AG04450 (cell line): ENCODE measurements at places on chromosomes 7 and 10. TPM values are rescaled to one million over a fixed set of nuclear protein-coding genes. Genes with fewer than 3 reads are reported as not detected.

DNA sequence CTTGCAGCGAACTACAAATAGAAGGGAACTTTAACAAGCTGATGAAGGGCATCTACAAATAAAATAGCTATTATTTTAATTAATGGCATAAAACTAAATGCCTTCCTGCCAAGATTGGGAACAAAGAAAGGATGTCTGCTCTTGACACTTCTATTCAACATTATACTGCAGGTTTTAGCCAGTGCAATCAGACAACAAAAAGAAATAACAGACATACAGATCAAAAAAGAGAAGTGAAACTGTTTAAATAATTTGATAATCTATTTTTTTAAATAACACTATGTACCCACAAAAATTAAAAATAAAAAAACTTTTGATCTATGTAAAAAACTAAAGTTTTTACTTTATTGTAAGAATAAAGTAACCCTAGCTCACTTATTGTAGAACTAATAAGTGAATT is 22.4 kb upstream of the TLL2 start:
- DNase-seq: no peak

- no peak for DNase-seq
These were observed 511.6 kb upstream of the IGFBP3 start for GRCh38 chr7:46432708-46433107.

- DNase-seq: no peak
These were observed 37.4 kb downstream of the LRRC72 start for GRCh38 chr7:16564023-16564380.

- DNase-seq: no peak
These were observed 191.7 kb upstream of the KLF6 start for GRCh38 chr10:3976718-3977117.

GRCh38 chr10:992871-993270 is 4.6 kb downstream of the GTPBP4 start:
- DNase-seq: no peak

GRCh38 chr10:114658175-114658574 is at the start of gene ABLIM1:
Gene ABLIM1 (minus strand): TSS chr10:114658275. CDS start chr10:114658200, 75 bp downstream.
- no peak for DNase-seq

- DNase-seq: no peak
These were observed 57.6 kb downstream of the MALSU1 start for GRCh38 chr7:23356726-23357125.

DNA sequence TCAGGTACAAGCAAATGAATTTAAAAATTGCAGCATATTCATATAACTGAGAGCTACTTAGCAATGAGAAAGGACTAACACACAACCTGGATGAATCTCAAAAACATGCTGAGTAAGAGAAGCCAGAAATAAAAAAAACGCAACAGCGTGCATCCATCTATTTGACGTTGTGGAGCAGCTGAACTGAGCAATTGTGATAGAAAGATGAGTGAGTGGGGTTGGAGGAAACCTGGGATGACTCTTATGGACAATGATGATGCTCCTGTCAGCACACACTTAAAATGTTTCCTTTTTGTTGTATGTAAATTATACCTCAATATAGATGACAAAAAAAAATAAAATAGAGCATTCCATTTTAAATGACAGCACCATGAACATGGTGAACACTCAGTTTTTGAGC is 36.0 kb upstream of the AKR1E2 start:
- DNase-seq: no peak

GRCh38 chr10:32005050-32005449 is 51.2 kb downstream of the KIF5B start:
- peak; percentile 10 for DNase-seq

- no peak for DNase-seq
These were observed at the start of gene KCNIP2 for GRCh38 chr10:101843032-101844021. Gene KCNIP2 (minus strand): TSS chr10:101843800. CDS start chr10:101843568, 232 bp downstream.

- no peak for DNase-seq
These were observed 210.2 kb downstream of the JAZF1 start for GRCh38 chr7:27970350-27970749.

GRCh38 chr10:58334817-58335305 is at the start of gene UBE2D1:
Gene UBE2D1 (plus strand): TSS chr10:58335006. CDS start chr10:58335202, 196 bp downstream.
- no peak for DNase-seq

DNA sequence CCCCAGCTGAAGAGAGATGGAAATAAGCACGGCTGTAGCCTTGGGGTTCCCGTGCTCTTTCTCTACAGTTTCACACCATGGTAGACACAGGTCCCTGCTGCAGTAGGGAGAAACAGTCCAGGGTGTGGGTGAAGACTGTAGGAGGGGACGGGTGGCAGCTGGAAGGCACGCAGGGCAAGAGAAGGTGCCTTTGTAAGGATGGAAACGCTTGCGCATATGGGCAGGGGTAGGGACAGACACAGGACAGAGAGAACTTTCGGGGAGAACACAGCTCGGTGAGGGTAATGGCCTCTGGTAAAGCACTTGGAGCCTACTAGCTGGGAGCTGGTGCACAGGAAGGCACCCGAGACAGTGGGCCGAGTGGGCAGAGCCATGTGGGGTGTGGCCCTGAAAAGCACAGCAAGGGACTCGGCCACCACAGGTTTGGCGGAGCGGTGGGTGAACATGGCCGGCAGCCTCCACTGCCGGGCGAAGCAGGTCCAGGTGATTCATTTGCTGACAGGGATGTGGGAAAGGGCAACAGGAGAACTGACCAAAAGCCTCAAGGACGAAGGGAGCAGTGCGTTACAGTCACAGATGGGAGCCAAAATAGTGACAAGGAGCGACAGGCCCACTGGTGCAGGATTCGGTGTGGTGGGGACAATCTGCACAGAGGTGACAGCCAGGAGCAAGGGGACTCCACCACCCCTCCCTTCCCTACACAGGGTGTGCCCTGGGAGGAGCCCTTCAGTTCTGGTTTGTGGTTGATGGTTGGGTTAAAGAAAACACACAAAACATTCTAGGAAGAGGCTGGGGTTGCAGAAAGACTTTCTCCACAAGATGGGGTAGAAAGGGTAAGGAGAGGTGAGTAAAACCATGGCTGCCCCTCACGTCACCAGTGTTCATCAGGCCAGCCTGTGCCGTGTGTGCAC is 97.1 kb downstream of the VOPP1 start:
- no peak for DNase-seq

DNA sequence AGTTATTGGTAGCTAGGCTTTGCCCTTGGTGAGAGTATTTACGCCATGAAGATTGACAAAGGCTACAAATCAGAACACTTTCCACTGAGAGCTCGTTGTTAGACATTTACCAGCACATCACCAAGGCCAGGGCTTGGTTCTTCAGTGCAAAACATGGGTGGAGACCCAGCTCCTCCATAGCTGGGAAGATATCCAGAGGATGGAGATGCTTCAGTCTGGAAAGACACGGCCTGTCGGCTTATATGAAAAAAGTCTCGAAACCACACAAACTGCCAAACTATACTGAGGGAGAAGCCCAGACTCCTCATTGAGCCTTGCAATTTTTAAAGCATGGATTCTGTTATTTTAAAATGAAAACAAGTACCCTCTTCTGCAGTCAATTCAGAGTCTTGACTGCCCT is 83.4 kb upstream of the ANLN start:
- no peak for DNase-seq

DNA sequence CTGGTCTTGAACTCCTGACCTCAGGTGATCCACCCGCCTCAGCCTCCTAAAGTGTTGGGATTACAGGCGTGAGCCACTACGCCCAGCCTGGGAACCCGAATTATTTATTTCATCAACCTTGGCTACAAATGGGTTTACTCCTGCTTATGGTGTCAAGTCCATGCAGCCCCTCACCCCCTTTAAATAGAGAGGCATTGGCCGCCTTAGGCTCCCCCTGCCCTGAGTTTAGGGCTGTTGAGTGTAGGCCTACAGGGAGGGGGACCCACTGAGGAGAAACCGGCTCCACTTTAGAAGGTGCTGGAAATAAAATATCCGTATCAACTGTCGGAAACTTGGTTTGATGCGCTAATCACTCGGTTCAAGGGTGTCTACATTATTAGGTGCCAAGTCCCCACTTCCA is 8.7 kb upstream of the SP8 start:
- no peak for DNase-seq

DNA sequence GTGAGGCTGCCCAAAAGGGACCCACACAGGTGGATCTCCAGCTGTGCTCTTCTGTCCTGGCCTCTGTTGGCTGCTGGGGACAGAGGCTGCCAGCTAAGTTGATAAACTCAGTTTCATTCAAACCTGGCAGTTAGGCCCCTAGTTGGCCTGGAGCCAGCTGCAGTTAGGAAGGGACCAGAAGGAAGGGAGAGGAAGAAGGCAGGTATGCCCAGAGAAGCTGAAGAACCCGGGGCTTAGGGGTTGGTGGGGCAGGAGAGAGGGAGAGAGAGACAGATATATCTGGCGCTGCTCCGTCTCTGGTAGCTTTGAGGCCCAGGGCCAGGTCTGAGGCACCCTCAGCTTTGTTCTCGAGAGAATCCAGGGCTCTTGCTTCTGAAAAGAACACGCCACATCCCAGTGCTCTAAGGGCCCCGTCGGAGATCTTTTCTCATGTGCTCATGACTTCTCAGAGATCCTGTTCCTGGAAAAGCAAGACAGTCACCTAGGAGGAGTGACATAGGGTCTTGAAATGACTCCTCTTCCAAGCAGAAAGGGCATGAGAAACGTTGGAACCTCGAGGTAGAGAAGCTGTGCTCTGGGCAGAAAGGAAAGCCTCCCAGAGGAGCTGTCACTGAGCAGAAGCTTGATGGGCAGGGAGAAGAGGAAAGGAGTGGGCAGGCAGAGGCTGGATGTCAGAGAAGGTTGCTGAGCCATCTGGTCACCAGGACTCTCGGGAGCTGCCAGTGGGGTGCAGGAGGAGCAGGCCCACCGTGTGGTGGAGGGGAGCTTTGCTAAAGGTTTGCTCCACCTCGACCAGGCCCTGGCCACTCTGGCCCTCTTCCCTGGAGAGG is 153.6 kb downstream of the ARHGAP21 start:
- no peak for DNase-seq

- no peak for DNase-seq
These were observed 131.0 kb upstream of the PDLIM1 start for GRCh38 chr10:95421782-95422181.

DNA sequence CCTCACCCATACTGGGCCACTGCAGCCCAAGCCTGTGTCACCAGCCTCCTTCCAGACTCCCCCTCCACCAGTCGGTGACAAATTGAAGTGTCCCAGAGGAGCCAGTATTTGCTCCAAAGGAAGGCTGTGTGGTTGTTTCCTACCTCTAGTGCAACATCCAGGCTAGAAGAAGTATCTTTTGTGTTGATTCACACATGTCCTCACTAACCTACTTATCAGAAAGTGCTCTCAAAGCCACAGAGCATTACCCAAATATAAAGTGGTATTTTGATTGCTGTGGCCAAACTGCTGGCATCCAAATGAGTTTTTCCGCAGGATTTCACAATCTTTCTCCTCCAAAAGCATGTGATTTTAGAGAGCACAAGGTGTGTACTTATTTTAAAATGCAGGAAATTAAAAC is 134.8 kb downstream of the CUL2 start:
- no peak for DNase-seq

DNA sequence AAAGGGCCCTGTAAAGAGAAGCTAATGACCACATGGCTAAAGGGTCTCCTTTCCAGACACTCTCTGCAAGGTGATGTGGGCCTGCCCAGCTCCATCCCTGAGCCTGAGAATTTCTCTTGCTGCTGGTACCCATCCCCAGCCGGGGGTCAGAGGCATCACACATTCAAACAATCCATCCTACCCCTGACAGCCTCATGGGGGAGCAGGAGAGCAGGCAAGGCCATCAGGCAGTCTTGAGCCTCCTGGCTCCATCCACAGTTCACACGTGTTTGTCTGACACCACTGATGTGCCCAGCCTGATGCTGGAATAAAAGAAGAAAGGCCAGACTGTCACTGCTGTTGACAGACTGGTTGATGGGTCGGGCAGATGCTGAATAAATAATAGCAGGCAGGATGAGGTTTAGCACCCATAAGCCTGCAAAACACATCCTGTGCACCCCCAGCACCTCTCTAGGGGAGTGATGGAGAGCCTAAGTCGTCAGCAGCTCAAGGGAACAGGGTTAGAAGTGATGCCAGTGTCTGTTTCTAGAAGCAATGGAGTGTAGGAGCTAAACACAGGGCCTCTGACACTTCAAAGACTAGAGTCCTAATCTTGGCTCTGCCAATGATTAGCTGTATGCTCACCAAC is 43.5 kb downstream of the TLL2 start:
- DNase-seq: no peak

DNA sequence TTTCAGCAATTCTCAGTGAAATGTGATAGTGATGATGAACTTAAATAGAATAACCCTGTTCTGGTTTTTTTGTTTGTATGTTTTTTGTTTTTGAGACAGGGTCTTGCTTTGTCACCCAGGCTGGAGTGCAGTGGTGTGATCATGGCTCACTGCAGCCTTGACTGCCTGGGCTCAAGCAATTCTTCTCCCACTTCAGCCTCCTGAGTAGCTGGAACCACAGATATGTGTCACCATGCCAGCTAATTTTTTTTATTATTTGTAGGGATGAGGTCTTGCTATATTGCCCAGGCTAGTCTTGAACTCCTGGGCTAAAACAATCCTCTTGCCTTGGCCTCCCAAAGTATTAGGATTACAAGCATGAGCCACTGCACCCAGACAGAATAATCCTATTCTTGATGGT is 14.3 kb upstream of the COL17A1 start:
- no peak for DNase-seq

GRCh38 chr7:76397409-76398183 is 11.9 kb downstream of the SSC4D start:
- no peak for DNase-seq

Gene TSPAN33
- 0.73 and 0.88 TPM in 2 replicates for polyA plus RNA-seq

Gene PON1
- polyA plus RNA-seq: not detected in 2 replicates

Gene OR13A1
- not detected in 2 replicates for polyA plus RNA-seq

Gene CYCS
- polyA plus RNA-seq: 63.1 and 74.1 TPM in 2 replicates

Gene ARMC3
- polyA plus RNA-seq: not detected in 2 replicates

Gene AGBL3
- polyA plus RNA-seq: 0.32 and 0.38 TPM in 2 replicates

Gene C10orf53
- not detected in 2 replicates for polyA plus RNA-seq

Gene ALOX5
- not detected in 2 replicates for polyA plus RNA-seq

Gene ADAM12
- polyA plus RNA-seq: 6.6 and 8.0 TPM in 2 replicates

Gene SLC16A9
- 0.06 and 0.12 TPM in 2 replicates for polyA plus RNA-seq

Gene LIPJ
- polyA plus RNA-seq: not detected in 2 replicates

Gene MCM10
- polyA plus RNA-seq: 2.0 and 2.6 TPM in 2 replicates
